ENCODE measurements at places on chromosomes 7 and 10.

GRCh38 chr10:3830946-3831345 lies 45.9 kb upstream of the KLF6 start:
- no peaks in the 10 kb centered on the region for H3K27me3 ChIP-seq
- peak overlapping the region; percentile 82 for H3K27ac ChIP-seq
- H3K4me3 ChIP-seq: no peak overlapping the region
- H3K36me3 ChIP-seq: no peaks in the 10 kb centered on the region

DNA sequence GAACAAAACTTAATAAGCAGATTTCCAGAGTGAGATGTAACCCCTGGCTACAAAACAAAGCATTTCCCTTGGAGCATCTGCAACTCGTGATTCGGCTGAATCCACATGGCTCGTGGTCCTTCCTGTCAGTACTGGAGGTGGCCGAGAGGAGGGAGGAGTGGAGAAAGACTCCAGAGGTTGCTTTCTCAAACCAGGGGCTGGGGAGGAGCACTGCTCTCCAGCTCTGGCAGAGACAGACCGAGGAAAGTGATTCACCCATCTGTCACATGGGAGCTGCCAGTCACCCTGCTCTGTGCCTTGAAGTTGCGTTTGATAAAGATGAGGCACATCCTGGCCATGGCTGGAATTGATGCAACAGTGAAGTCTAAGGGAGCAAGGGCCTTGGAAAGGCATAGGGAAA lies 72.7 kb downstream of the COL13A1 start:
- no peaks in the 10 kb centered on the region for H3K4me1 ChIP-seq
- H3K27ac ChIP-seq: no peak overlapping the region
- DNase-seq: no peak
- H3K27me3 ChIP-seq: no peaks in the 10 kb centered on the region

DNA sequence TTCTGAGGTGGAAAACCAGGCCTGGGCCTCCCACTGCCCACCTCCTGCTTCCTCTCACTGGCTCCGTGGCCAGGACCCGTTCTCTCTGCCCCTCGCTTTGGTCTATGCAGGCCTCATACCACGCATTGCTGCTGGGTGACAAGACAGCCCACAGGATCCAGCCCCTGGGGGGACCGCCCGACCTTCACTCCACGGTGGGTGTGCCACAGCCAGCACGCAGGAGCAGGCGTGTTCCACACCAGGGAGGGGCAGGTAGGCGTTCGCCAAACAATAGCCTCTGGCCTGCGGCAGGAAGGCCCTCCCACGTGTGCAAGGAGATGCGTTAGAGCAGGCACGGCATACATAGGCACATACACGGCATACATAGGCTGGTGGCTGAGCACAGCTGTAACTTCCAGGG lies 233.4 kb downstream of the WDR37 start:
- no peak overlapping the region for H3K27ac ChIP-seq
- no peak overlapping the region for H3K4me3 ChIP-seq
- H3K36me3 ChIP-seq: no peaks in the 10 kb centered on the region
- no peak for DNase-seq

GRCh38 chr10:3099291-3100092 lies 32.1 kb downstream of the PFKP start:
- H3K27ac ChIP-seq: no peak overlapping the region
- no peaks in the 10 kb centered on the region for H3K36me3 ChIP-seq
- no peak overlapping the region for H3K4me3 ChIP-seq
- DNase-seq: no peak

DNA sequence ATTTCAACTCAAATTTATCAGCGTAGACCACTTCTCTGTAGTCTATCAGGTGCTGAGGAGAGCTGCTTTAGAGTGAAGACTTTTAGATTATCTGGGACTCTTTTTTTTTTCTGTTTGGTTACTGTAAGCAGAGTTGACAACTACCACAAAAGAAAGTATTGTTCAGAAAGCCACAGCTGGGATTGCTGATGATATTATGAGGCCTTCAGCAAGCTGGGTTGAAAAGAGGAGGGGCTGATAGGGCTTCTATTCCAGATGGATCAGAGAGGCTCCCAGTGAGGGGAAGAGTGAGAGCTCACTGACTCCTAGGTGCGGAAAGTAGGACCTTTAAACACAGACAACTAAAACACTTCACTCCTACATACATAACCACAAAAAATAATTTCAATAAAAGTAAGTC lies 188.5 kb upstream of the FERD3L start:
- H3K27me3 ChIP-seq: no peaks in the 10 kb centered on the region
- H3K4me3 ChIP-seq: no peak overlapping the region
- no peak overlapping the region for H3K27ac ChIP-seq
- DNase-seq: no peak

GRCh38 chr7:124029396-124030188 lies 3.3 kb downstream of the TMEM229A start:
- H3K4me1 ChIP-seq: peaks cover 9% of the 10 kb centered on the region
- DNase-seq: no peak
- H3K27ac ChIP-seq: no peak overlapping the region
- no peak overlapping the region for H3K4me3 ChIP-seq

GRCh38 chr10:11853468-11853867 lies 30.3 kb downstream of the PROSER2 start:
- peaks cover 29% of the 10 kb centered on the region for H3K36me3 ChIP-seq
- no peaks in the 10 kb centered on the region for H3K4me1 ChIP-seq
- no peaks in the 10 kb centered on the region for H3K27me3 ChIP-seq
- H3K27ac ChIP-seq: no peak overlapping the region

DNA sequence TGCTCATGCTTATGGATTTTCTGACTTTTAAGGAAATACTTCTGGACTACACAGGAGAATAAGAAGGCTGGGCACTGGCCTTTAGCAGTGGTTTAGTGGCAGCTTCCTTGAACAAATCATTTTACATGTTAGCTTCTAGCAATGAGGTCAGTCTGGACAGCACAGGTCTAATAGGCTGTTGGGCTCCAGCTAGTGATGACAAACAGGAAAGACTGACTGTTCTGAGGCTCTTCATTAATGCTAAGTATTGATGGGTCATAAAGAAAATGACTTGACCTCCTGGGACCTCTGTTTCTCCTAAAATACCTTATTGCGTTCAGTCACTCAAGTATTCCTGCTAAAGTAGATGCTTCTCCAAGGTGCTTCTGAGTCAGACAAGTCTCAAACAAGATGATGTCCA lies 4.9 kb upstream of the RHOBTB1 start:
- H3K36me3 ChIP-seq: no peaks in the 10 kb centered on the region
- no peak overlapping the region for H3K27ac ChIP-seq
- H3K4me1 ChIP-seq: peaks cover 6% of the 10 kb centered on the region
- no peak for DNase-seq
- no peaks in the 10 kb centered on the region for H3K27me3 ChIP-seq

DNA sequence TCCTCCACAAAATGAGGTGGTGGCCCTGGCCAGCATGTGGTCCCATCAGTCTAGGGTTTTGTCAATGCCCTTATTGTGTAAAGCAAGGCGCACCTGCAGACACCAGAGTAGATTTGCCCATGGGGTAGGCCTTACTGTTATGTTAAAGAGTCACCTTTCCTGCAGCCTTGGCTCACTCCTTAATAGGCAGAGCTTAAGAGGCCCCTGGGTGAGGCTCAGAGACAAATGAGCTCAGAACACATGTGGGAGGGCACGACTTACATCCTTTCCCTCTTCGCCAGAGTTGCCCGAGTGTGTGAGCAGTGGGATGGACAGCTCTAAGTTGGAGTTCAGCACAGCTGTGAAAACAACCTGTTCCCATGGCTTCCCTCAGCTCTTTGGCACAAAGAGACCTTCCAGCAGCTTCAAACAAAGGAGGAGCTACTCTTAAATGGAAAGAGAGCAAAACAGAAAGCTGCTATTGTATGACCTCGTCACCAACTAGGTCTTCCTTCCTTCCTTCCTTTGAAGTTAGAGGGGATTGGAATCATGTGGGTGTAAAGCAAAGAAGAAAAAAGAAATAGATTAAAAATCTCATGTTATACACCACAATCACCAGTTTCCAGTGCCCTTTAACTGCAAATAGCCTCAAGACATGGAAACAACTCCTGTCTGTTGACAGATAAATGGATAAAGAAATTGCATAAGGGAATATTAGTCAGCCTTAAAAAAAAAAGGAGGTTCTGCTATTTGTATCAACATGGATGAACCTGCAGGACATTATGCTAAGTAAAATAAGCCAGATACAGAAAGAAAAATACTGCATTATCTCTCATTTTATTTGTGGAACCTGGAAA lies 11.9 kb upstream of the XPNPEP1 start:
- H3K4me1 ChIP-seq: no peaks in the 10 kb centered on the region
- no peaks in the 10 kb centered on the region for H3K27me3 ChIP-seq
- no peak overlapping the region for H3K4me3 ChIP-seq

GRCh38 chr10:43122826-43123225 lies 15.4 kb upstream of the CSGALNACT2 start:
- H3K4me1 ChIP-seq: no peaks in the 10 kb centered on the region
- DNase-seq: no peak
- no peaks in the 10 kb centered on the region for H3K27me3 ChIP-seq
- no peaks in the 10 kb centered on the region for H3K36me3 ChIP-seq
- H3K4me3 ChIP-seq: no peak overlapping the region
- H3K27ac ChIP-seq: no peak overlapping the region

DNA sequence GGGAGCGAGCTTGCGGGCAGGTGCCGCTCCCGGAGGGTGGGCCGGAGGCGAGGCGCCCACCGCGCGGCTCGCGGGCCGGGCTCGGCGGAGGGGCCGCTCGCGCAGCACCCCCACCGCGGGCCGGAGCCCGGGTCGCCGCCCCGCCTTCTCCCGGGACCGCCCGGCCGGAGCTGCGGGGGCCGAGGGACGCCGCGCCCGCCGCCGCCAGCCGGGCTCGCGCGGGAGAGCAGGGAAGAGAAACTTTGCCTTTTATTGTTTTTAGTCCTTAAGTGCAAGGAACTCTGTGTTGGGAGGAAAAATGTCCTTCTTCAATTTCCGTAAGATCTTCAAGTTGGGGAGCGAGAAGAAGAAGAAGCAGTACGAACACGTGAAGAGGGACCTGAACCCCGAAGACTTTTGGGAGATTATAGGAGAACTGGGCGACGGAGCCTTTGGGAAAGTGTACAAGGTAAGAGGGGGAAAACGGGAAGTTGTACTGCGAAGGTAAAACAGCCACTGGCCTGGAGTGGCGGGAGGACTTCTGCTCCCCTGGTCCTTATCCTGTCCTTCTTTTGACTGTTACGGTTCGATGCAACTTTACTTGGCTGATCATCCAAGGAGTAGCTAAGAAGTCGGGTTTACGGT lies 620 bp downstream of the SLK start:
- H3K4me3 ChIP-seq: peak overlapping the region; percentile 61
